ENCODE measurements at places on chromosomes 2 and 18.

DNA sequence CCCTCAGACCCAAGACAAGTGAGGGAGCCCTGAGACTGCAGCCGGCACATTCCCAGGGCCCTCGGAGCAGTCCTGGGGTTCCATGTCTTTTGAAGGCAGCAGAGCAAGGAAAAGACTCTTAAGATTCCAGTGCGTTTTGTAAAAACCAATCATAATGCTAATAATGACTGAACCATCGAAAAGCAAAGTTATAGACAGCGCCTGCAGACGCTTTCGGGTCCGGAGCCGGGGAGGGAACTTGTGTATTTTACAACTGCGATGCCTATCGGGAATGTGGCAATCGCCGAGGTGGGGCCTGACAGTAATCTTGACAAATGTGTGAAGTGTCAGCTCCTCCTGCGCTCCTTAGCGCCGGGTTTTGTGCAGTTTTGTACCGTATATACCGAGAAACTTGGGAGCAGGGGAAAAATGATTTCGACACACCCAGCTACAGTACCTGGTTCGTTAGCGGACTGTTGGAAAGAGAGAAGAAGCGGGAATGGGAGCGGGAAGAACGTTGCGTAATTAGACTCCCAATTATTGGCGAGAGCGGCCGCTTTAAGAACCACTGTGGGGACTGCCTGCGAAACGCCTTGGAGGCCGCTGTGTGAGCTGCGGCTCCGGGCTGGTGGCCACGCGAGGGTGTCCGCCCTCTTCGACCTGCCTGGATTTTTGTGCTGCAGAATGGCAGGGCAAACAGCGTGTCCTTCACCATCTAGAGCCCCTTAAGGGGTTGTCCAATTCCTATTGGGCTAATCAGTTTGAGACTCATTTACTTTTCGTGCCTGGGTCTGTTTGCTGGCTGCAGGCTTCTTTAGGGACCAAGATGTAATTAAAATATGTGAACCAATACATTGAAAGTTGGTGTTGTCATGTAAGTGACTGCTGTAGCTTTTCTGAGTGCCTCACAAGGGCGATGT, 2.4 kb downstream of the EPAS1 start:
- no peak for DNase-seq

DNA sequence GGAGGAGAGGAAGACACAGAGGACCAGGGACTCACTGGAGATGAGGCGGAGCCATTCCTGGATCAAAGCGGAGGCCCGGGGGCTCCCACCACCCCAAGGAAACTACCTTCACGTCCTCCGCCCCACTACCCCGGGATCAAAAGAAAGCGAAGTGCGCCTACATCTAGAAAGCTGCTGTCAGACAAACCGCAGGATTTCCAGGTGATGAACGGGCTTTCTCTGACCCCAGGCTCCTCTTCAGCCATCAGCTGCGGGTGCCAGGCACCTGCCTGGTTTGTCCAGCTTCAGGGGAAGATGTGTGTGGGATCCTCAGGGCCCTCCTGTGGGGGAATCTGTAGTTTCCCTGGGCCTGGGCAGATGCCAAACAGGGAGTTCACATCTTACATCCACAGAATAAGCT, 60.4 kb downstream of the DYSF start:
- no peak for DNase-seq

- DNase-seq = no peak
These were observed 34.5 kb upstream of the RAB31 start for GRCh38 chr18:9673296-9674251.

DNA sequence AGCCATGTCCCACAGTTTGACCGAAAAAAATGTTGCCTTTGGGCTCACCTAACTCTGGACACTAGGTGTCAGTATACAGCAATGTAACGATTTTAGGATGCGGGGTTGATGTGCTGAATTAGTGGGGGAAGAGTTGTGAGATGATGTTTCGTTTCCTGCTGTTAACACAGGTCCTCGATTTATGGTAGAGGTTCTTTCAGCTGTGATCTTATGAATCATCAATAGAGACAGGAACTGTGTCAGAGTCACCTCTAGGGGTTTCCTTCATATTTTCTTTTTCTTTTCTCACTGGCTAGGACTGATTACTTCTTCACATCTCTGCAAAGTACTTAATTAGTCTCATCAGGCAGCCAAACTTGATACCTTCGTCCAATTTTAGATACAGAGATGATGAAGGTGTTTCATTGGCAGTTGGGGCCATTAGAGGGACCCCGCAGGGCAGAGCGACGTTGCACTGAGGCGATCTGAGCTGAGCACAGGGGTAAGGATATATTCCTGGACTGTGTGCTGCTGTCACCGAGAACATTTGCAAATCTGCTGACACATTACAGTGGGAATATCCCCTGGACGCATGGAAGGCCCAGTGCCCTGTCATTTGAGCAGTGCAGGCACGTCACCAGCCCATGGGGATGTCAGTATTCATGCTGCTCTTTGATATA, 10.2 kb upstream of the MMADHC start:
- no peak for DNase-seq

- no peak for DNase-seq
These were observed 107.3 kb downstream of the TANC1 start for GRCh38 chr2:159075727-159076126.

GRCh38 chr2:102417946-102418345, 5.0 kb upstream of the IL18RAP start:
- DNase-seq = no peak

DNA sequence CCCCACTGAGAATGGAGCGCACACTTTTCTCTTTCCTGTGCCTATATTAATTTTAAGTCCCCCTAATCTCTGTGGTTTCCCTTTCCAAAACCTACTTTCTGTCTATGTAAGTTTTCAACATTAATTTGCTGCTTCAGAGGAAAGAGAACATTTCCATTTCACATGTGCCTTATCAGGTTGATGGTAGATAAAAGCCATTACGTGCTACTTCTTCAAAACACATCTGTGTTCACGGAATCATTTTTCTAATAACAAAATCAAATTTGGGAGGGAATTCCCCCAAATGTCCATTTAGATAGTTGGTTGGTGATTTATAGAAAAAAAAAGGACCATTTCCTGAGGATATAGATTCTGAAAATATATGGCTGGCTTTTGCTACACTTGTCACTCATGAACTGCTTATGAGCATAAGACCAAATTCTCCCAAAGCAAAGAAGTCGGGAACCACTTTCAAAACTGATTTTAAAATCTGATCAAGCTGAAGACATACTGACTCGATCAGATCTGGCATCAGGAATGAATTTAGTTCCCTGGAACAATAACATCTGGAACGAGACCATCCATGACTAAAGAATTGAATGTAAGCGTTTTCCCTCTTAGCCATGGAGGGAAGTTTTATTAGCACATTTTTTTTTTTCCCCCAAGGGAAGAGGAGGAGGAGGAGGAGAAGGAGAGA, 8.2 kb downstream of the PTGR3 start:
- no peak for DNase-seq

DNA sequence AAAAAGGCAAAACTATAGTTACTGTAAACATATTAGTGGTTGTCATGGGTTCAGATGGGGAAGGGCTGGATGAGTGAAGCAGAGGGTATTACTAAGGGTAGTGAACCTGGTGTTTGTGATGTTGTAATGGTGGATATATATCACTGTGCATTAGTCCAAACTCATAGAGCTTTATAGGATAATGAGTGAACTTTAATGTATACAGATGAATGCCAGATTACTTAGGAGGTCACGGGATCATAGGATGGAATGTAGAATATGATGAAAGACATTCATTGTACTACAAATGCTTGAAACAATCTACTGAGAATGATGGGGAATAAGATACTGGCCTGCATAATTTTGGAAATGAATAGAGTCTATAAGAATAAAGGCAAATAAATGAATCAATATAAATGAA, 226.7 kb upstream of the ZNF804A start:
- no peak for DNase-seq

DNA sequence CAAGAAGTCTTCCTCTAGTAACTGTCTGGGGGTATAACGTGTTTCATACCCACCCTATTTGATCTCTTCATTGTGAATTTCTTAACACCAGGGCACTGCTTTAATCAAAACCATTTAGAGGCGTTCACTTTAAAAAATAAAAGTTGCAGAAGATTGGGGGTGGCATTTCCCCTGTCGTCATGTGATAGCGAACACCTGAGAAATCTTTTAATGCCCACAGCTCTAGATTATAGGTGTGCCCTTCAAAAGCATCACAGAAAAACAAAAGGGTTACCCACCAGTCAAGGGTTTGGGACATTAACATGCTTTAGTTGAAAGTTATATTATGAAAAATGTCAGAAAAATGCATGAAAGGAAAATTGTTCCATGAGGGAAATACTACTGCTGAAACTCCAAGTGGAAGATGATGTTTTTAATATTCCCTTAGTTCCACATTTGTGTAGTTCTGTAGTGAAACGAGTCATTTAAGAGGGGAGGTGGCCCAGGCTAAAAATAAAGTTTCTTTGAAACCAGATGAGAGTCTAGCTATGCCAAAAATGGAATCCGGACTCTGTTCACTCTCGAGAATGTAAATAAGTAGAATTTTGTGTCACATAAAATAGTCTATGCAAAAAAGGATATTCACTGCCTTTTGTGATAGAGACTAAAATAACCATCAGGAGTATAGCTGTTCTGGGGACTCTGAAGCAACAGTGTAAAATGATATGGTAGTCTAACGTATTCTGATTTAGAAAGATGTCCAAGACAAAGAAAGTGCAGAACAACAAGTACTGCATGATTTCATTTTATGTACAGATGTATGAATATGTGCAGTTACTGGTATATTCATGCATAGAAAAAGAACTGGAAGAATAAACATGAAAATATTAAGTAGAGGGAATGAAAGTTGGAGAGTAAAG, 95.3 kb downstream of the TMEM247 start:
- no peak for DNase-seq

DNA sequence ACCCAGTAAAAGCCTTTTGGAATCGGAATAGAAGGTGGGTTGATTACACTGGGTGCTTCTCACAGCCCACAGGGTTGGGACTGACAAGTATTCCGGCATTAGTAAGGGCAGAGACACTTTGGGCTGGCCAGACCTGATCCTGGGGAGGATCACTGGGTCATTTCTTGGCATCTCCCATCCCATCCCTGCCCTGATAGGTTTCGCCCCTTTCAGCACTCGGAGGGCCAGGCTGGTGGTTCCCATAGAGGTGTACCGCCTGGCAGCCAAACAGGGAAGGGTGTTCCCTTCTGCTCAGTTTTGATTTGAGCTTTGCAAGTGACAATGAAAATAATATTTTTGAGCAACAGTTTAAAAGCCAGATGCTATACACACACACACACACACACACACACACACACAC, 37.3 kb downstream of the CYP1B1 start:
- no peak for DNase-seq

GRCh38 chr2:145484448-145485097, 964.7 kb upstream of the ZEB2 start:
- DNase-seq = no peak

GRCh38 chr2:48397846-48398245, 132.1 kb upstream of the STON1 start:
- DNase-seq = no peak

DNA sequence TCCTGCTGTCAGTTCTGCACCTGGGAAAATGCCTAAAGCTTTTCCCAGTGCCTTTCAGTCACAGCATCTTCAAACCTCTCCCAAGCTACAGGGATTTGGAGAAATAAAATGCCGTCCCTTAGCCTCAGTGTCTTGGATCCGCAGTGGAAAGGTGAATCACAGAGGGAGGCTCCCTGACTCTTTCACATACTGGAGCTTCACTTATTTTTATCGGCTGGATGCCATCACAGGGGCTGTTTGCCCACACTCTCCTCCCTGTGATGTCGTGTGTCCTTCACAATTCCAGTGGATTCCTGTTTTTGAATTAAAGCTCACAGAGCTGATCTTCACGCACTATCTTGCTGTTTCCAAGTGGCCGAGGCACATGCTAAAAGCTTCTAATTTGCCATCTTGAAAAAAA, 1303.1 kb upstream of the DDX18 start:
- no peak for DNase-seq

GRCh38 chr2:120765678-120766469, 30.2 kb downstream of the GLI2 start:
- DNase-seq = no peak

DNA sequence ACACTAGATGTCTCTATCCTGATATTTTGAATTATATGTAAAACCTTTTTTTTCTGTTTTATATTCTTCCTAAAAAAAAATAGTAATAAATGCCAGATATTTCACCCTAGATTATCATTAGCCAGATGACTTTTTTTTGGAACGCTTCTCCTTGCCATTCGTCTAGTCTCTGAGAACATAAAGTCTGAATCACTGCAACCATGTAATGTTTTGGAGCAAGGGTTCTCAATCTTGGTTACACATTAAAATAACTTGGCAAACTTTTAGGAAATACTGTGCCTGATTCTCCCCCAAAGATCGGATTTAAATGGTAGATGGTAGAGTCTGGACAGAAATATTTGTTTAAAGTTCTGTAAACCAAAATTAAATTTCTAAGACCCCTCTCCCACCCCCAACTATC, 21.0 kb downstream of the SLC25A52 start:
- no peak for DNase-seq

- DNase-seq = no peak
These were observed 11.8 kb downstream of the TBR1 start for GRCh38 chr2:161427664-161428587.

DNA sequence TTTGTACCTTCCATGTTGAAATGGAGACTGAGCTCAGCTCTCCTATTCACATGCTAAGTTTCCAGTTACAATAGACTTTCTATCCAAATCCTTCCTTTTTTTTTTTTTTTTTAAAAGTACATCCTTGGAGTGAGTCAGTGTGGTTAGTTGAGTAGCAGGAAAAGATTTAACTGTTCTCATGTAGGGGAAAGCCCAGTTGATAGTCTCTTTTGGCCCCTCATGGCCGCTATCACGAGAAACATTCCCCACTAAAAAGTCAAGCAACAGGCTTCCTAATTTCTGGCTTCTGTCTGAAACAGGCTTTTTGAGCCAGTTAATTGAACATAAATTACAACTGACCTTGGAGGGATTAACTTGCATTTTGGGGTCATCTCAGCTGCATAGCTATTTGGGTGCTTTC, 161.3 kb downstream of the MEIS1 start:
- no peak for DNase-seq

DNA sequence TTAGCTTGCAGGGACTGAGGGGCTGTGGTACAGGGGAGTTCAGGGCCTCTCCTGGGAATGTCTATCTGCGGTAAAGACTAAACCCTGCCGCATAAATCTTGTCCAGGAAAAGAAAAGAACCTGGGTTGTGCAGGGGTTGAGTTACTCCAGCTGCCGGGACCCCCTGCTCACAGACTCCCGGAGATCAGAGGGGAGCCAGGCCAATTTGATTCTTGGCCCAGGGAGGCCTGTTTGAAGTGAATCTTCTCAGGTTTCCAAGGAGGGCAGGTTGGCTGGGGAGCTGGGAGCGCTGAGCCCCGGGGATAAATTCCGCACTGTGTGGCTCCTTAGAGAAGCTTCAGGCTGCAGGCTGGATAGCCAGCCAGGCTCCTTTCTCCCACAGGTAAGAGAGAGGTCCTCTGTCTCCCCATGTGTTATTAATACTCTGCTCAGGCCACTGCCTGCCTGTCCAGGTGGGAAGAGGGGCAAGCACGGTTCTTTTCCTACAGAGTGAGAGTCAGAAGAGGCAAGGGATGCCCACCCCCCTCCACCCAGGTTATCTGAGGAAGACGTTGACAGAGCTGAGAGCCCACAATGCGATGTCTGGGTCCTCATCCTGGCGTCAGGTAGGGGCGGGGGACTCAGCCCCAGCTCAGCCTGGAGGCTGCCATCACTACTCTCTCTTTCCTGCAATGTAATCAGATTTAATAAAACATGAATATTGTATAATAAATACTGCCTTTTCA, 82.7 kb downstream of the LONRF2 start:
- DNase-seq = no peak
